ENCODE measurements at places on chromosomes 5 and 9.

- no peak for DNase-seq
Observed at GRCh38 chr5:168334280-168334679, 42.8 kb downstream of the WWC1 start.

- no peak for DNase-seq
Observed at GRCh38 chr9:78006734-78007133, 24.9 kb downstream of the GNAQ start.

- no peak for DNase-seq
Observed at GRCh38 chr5:180111273-180112002, 39.9 kb upstream of the RNF130 start.

DNA sequence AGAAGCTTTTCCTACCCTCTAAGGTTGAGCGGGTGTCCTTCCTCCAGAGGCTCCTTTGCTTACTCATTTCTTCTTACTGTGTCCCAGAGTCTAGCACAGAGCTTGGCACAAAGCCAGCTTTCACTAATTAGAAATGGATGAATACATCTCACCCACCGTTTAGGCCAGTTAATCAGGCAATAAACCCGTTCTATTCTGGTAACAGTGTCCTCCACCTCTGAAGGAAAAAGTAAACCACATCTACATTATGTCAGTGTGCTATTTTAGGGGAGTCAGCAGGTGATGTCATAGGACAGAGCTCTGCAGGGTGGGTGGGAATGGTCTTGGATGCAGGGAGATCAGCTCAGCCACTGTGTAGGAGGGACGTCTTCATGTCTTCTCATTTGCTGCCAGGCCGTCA, 109.2 kb downstream of the OSTF1 start:
- no peak for DNase-seq

- no peak for DNase-seq
Observed at GRCh38 chr5:78612227-78613150, 36.1 kb downstream of the LHFPL2 start.

GRCh38 chr5:3325972-3326840, 269.4 kb upstream of the IRX1 start:
- DNase-seq: no peak

DNA sequence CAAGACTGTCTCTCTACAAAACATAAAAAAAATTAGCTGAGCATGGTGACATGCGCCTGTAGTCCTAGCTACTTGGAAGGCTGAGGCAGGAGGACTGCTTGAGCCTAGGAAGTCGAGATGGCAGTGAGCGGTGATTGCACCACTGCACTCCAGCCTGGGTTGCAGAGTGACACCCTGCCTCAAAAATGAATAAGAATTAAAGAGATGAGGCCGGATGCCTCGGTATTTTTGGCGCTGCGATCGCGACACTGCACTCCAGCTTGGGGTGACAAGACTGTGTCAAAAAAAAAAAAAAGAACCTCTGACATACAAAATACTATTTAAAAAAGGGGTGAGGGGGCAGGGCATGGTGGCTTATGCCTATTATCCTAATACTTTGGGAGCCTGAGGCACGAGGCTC, 7.3 kb downstream of the GPBP1 start:
- DNase-seq: no peak

- no peak for DNase-seq
Observed at GRCh38 chr5:142719836-142720370, 34.0 kb upstream of the FGF1 start.

DNA sequence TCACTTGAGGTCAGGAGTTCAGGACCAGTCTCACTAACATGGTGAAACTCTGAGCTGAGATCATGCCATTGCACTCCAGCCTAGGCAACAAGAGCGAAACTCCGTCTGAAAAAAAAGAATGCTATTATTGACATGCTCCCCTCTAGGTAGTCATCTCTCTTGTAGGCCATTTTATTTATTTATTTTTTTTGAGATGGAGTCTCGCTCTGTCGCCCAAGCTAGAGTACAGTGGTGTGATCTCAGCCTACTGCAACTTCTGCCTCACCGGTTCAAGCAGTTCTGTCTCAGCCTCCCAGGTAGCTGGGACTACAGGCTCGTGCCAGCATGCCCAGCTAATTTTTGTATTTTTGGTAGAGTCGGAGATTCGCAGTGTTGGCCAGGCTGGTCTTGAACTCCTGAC, 20.6 kb upstream of the NIM1K start:
- DNase-seq: no peak

DNA sequence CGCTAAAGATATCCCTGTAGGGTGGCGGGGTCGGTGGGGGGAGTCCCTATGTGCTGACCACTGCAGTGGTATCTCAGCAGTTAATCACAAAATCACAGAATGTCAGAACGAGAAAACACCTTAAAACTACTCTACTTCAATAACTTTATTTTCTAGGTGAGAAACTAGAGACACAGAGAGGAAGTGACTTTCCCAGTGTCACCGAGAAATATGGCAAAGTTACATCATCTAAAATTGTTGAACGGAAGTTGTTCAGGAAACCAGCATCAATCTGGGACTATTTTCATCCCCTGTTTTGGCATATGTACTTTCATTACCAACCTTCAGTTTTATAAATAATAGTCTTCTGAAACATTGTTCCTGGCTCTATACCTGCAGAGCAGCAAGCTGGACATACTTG, 384.0 kb downstream of the SPOCK1 start:
- DNase-seq: no peak

- no peak for DNase-seq
Observed at GRCh38 chr9:81245254-81245956, 443.9 kb downstream of the TLE1 start.

- DNase-seq: no peak
Observed at GRCh38 chr9:117783828-117784227, 79.6 kb downstream of the TLR4 start.

- no peak for DNase-seq
Observed at GRCh38 chr5:137147346-137147745, 351.8 kb downstream of the SPOCK1 start.

GRCh38 chr5:155867522-155868088, 459.4 kb upstream of the SGCD start:
- no peak for DNase-seq

DNA sequence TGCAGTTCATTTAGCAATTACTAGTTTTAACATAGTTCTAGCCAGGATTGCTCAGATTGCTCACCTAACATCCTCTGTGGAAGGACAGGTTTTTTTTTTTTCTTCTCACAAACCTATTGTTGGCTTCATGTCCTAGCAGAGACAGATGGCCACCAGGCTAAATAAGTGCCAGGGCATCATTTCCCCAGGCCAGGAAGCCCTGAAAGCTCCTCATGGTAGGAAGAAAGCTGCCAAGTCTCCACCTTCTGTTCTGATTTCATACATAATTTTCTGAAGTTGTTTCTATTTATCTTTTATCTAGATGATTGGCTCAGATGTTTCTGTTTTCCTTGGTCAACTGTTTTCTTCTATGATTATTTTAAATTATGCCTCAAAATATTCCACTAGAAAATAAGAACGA, 31.0 kb downstream of the EFCAB9 start:
- DNase-seq: no peak

Data from NCI-H2107 (cell line).